ENCODE measurements at places on chromosomes 16 and 17. TPM values are rescaled to one million over a fixed set of nuclear protein-coding genes. Genes with fewer than 3 reads are reported as not detected.

CD300A gene
- total RNA-seq, result not detected

METTL22 gene
- total RNA-seq, result 63.3 TPM

UQCRC2 gene
- 197 TPM for total RNA-seq

RHBDL1 gene
- total RNA-seq, result 6.0 TPM

MYH8 gene
- not detected for total RNA-seq

KRTAP9-9 gene
- total RNA-seq, result not detected

LAT gene
- total RNA-seq, result 6.3 TPM

RNF43 gene
- 40.3 TPM for total RNA-seq

CCDC92B gene
- 0.58 TPM for total RNA-seq

CHD9NB gene
- 0.43 TPM for total RNA-seq

ITGAD gene
- not detected for total RNA-seq

FOXN1 gene
- 0.34 TPM for total RNA-seq
